Activated CD4-positive, alpha-beta memory T cell treated with anti-CD3 and anti-CD28 coated beads, Interleukin-2, amount 10 ng/mL, durations not matched to agents 7 days and 5 days (primary cell): ENCODE measurements at places on chromosomes 11 and 22.
A peak's percentile ranks its signal among the peaks of the same experiment; 100 is the strongest.

GRCh38 chr22:24156141-24156912 is 25.0 kb upstream of the SUSD2 start:
- no peaks in the 10 kb centered on the region for H3K27me3 ChIP-seq
- peaks cover 59% of the 10 kb centered on the region for H3K4me1 ChIP-seq
- peak overlapping the region; percentile 85 for H3K4me3 ChIP-seq
- DNase-seq, result peak; percentile 78
- peak overlapping the region; percentile 86 for H3K27ac ChIP-seq

DNA sequence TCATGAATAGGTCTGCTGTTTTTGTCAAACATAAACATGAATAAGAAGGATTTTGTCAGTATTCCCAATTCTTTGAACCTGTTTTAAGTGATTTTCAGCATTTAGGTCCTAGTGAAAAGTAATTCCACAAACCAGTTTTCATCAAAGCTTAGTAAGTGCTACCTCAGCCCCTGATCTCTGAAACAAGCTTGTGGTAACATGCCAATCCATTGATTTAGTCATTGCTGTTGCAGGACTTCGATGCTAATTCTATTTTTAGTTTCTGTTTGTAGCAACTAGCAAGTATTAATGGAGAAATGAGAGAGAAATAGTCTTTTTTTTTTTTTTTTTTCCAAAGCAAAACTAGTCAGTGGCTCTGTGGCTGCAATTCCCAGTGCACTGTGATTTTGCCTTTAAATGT is 91.4 kb downstream of the JRKL start:
- H3K4me1 ChIP-seq, result no peaks in the 10 kb centered on the region
- DNase-seq, result no peak
- H3K36me3 ChIP-seq, result no peaks in the 10 kb centered on the region
- H3K27ac ChIP-seq, result no peak overlapping the region
- H3K4me3 ChIP-seq, result no peak overlapping the region
- peaks cover 2% of the 10 kb centered on the region for H3K27me3 ChIP-seq

GRCh38 chr22:48872271-48873190 is 955.1 kb downstream of the BRD1 start:
- no peak overlapping the region for H3K4me3 ChIP-seq
- H3K27me3 ChIP-seq, result peaks cover 2% of the 10 kb centered on the region
- DNase-seq, result no peak
- H3K27ac ChIP-seq, result no peak overlapping the region

DNA sequence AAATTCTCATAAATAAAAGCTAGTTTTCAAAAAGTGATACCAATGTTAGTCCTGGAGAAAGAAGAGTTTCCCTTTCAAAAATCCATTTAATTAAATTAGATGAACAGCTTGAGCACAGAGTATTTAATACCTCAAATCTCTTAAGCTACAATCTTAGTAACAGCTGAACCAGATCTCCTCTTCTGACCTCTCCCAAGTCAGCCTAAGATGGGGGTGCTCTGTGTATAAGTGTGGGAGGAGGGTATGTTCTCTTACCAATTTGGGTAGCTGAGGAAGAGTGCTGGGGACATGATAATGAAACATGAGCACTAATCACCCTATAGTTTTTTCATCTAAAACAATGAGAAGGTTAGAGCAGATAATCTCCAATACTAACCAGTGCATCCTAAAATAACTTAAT is 9.6 kb downstream of the TPH1 start:
- no peaks in the 10 kb centered on the region for H3K36me3 ChIP-seq
- peaks cover 5% of the 10 kb centered on the region for H3K27me3 ChIP-seq

DNA sequence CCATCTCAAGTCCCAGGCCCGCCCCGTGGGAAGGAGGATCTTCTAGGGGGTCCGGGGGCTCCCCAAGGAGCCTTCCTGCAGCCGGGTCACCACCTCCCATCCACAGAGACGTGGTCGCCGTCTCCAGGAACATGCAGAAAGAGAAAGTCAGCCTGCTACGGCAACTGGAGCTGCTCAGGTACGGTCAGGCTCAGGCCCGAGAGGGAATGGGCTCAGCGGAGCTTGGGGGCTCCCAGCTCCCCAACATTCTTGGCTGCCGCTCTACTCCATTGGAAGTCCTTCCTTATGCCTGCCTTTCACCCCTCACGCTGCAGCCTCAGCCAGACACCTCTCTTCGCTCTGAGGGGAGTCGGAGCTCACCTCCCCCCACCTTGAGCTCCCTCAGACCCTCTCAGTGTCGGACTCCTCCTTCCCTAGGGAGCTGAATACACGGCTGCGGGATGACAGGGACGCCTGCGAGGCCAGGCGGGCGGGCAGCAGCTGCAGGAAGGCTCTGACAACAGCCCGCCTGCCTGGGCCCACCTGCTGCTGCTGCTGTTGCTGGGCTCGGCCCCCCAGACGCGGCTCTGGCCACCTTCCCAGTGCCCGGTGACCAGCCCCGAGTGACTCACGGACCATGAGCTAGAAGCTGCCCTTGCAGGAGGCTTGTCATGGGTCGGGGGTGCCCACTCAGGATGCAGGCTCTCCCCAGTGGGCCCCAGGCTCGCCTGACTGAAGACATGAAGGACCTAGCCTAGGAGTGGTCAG is 1.5 kb upstream of the CD151 start:
- H3K27ac ChIP-seq, result no peak overlapping the region
- peaks cover 41% of the 10 kb centered on the region for H3K4me1 ChIP-seq
- H3K27me3 ChIP-seq, result peaks cover 38% of the 10 kb centered on the region
- no peaks in the 10 kb centered on the region for H3K36me3 ChIP-seq

GRCh38 chr11:15590132-15590531 is 475.4 kb downstream of the INSC start:
- H3K4me1 ChIP-seq, result no peaks in the 10 kb centered on the region
- no peaks in the 10 kb centered on the region for H3K36me3 ChIP-seq
- no peaks in the 10 kb centered on the region for H3K27me3 ChIP-seq
- no peak overlapping the region for H3K4me3 ChIP-seq
- no peak for DNase-seq

DNA sequence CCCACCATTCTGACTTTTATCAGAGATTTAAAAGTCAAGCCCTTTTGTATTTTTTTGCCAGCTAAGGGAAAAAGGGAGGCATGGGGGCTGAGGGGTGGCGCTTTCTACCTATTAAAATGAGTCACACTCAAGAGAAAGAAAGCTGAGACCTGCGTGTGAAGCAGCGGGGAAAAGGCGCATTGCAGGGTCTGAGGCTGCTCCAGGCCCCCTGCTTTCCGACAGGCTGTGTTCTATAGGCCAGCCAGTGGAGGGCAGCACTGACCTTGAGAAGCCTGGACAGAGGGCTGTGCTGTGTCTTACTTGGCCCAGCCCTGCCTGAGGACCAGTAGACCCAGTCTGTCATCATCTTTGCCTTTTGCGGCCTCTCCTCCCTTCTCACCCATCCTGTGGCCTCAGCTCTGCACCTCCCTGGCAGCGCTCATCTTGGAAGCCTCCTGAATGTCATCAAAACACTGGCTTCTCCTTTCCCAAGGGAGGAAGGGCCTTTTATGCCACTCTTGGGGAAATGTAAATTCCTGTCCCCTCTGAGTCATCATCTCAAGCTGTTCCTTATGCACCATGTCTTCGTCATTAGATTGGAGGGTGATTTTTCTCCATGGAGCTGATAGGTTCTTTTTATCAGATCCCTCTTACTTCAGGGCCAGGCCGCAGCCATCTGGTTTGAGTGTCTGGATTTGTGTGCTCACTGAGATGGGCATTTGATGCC is 12.6 kb upstream of the MAPK8IP1 start:
- no peak overlapping the region for H3K27ac ChIP-seq
- H3K36me3 ChIP-seq, result peaks cover 46% of the 10 kb centered on the region
- H3K4me3 ChIP-seq, result no peak overlapping the region
- H3K4me1 ChIP-seq, result no peaks in the 10 kb centered on the region
